Aorta (tissue), 5 donors: ENCODE measurements at places on chromosomes 7 and 10. TPM values are rescaled to one million over a fixed set of nuclear protein-coding genes. Genes with fewer than 3 reads are reported as not detected.

FFAR4 gene
- 0.16 TPM for total RNA-seq

FOXK1 gene
- total RNA-seq, result 41.4 TPM

DNA sequence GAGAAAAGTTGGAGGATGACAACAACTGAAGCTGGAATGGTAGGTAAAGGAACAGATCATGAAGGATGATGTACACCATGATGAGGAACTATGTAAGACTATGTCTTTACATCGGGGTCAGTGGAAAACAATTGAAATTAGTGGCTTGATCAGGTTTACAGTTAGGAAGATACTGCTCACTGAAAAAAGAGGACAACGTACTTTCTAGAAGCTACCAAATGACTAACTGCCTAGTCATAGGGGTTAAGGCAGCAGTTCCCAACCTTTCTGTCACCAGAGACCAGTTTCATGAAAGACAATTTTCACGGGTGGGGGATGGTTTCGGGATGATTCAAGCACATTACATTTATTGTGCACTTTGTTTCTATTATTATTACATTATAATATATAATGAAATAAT, 91.6 kb upstream of the ANKRD1 start:
- no peak for DNase-seq

GRCh38 chr10:32930036-32930435, 28.0 kb downstream of the ITGB1 start:
- no peak for DNase-seq

- no peak for DNase-seq
These were observed 165.8 kb upstream of the KLF6 start for GRCh38 chr10:3950676-3951275.

GRCh38 chr7:66952343-66953043, 31.5 kb downstream of the TMEM248 start:
- DNase-seq, result peak; percentile 45

GRCh38 chr10:94146313-94146712, 152.6 kb downstream of the PLCE1 start:
- DNase-seq, result no peak
